Stimulated activated CD4-positive, alpha-beta T cell treated with anti-CD3 and anti-CD28 coated beads, Interleukin-4, amount 100 ng/mL, for 1 hour (primary cell): ENCODE measurements at places on chromosomes 16 and 17.

GRCh38 chr16:9953908-9954570 is 228.2 kb downstream of the GRIN2A start:
- DNase-seq: no peak

DNA sequence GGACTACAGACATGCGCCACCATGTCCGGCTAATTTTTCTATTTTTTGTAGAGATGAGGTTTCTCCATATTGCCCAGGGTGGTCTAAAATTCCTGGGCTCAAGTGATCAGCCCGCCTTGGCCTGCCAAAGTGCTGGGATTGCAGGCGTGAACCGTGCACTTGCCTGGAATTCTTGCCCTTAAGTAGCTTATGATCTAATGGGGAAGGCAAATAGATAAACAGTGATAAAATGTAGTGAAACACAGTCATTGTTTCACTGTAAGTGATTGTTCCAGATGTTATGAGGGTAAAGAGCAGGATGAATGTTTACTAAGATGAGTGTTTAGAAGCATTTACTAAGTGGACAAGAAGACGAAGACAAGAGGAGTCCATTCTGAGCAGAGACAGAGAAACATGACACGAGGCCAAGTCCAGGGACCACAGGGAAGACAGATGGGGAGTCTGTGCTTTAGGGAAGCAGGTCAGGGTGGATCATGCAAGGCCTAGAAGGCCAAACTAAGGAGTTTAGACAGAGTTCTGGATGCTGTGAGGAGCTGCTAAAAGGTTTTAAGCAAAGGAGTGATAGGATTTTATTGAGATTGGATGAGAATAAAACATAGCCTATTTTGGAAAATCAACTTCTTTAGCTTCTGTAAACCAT is 36.9 kb downstream of the YPEL2 start:
- DNase-seq: no peak

- DNase-seq: no peak
Measured at GRCh38 chr16:80655751-80656150, 115.0 kb downstream of the DYNLRB2 start.

GRCh38 chr17:79834565-79835469 is 4.4 kb downstream of the CBX4 start:
- DNase-seq: no peak

- no peak for DNase-seq
Measured at GRCh38 chr17:17515934-17516930, 20.0 kb upstream of the RASD1 start.

GRCh38 chr17:28744972-28745785 is 1.4 kb downstream of the TRAF4 start:
- peak; percentile 38 for DNase-seq

DNA sequence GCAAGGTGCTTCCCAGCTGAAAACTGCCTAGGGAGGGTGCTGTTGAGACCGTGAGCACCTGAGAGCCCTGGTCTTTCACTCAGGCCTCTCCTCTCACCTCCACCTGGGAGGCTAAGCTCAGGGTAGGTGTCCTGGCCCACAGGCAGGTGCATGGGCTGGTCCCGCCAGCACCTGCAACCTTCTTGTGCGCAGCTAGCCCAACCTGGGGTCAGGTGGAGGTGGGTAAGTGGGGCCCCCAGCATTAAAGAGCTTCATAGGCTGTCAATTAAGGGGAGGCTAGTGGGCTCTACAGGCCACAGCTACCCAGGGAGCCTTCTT is 8.7 kb downstream of the ADCY7 start:
- DNase-seq: no peak

GRCh38 chr17:74963656-74964055 is 8.9 kb downstream of the HID1 start:
- no peak for DNase-seq

DNA sequence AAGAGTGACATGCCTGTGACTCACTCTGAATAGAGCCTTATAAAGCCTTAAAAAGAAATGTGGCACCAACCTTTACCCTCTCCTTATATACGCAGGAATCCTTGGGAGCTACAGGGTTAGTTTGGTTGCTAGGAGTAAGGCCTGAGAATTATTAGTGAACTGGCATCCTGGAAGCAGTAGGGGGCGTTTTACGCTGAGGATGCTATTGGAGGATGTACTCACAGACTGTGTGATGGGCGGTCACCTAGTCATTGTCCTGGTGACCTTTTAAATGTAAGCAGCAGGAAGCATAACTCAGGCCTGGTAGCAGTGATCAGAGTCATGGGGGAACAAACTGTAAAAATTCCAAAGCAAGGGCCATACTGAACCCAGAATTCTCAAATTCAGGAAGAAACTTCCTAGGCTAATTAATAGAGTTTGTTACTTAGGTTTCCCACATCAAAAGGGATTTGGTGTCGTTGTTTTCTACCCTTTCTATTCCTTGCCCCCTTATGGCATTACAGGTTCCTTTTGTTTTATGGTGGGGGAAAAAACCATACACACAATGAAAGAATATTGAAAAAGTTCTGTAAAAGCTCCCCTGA is 153.8 kb downstream of the SNX11 start:
- DNase-seq: no peak

GRCh38 chr17:45906237-45906636 is 11.9 kb downstream of the MAPT start:
- DNase-seq: no peak

- DNase-seq: peak; percentile 87
Measured at GRCh38 chr17:76278952-76279741, 14.0 kb downstream of the UBALD2 start.

- no peak for DNase-seq
Measured at GRCh38 chr17:39954876-39955275, 7.9 kb upstream of the GSDMA start.

DNA sequence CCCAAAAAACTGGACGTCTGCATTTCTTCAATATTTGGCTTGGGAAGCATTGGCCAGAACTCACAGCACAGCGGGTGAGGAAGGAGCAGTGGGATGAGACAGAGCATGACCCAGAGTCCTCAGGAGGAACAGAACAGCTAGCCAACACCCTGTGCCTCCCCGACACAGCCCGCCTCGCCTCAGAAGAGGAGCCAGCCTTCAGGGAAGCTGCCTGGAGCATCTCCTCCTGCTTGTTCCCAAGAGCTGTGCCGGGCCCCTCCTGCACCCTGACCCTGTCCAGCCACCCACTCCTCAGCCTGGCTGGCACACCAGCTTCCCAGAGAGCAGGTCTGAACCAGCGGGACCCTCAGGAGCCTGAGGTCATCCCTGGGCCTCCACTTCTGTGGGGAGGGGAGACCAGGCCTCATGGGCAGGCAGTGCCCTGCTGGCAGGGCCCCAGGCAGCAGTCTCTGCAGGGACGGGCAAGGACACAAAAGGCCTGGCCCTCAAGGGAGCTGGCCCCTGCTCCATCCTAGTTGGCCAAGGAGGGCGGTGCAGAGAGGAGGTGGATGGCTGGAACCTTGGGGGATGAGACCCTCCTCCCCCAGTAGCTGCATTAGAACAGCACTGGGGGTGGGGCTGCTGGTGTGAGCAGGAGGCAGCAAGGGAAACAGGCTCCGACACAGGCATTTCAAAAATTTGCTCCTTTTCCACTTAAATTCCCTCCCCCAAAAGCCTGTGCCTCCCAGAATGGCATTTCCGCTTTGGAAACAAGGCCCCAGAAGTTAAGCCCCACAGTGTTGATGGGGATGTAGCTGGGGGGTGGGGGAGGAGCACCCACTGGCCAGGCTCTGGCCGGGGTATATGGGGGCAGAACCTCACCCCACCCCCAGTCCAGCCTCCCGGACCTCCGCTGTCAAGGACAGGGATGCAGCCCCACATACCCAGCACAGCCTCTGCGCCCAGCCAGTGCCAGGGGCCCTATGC is 1.8 kb upstream of the BCAR1 start:
- DNase-seq: no peak

GRCh38 chr17:10741416-10742135 is 11.8 kb upstream of the TMEM220 start:
- no peak for DNase-seq

DNA sequence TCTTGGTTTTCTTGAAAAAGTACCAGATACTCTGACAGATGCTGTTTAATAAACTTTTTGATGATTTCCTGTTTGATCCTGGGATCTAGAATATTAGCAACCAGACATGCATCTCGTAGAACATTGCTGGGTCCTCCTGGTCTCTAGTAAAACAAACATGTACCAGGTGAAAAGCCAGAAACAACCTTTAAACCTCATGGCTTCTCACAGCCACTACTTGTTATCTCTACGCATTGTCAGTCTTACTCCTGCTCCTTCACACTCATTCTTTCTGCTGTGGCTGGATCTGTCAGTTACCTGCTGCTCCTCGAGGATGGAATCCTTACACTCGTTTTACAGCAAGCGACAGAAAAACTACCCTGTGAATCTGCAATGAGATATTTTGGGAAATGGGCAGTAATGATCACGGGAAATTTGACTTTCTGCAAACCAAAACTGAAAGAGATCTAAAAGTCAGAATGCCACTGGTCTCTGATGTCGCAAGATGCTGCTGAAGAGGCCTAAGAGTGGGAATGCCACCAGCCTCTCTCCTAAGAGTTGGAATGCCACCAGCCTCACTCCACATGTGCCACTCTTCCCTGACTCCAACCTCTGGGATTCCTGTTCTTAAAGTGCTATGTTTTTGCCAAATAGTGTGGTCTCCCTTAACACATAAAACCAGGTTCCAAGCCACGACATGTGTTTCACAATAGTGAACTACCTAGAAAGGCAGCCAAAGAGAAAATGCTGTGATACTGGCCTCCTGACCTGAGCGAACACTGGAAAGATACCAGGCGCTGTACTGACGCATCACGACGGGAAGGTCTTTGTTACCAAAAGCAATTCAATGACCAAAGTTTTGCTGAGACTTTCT is 86.3 kb downstream of the VPS53 start:
- no peak for DNase-seq

GRCh38 chr17:59695945-59696681 is 11.1 kb downstream of the PTRH2 start:
- DNase-seq: no peak

GRCh38 chr17:33342025-33342424 is 48.9 kb upstream of the ASIC2 start:
- DNase-seq: no peak

DNA sequence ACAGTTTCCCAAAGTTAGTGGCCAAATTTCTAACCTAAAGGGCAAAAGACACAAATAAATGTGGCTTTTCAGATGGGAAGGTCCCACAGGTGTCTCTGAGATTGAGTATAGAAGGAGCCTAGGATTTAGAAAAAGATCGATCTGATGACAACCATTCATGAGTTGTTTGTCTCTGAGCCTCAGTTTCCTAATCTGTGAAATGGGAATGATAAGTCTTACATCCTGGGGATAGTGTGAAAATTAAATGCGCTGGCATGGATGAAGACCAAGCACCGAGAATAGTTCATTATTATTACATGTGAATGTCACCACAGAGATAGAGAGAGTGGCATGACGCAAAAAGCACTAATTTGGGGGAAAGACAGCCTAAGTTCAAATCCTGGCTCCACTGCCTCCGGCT is 7.2 kb downstream of the CDH5 start:
- no peak for DNase-seq
